ENCODE measurements at places on chromosomes 5 and 9.

- DNase-seq, result no peak
Measured at GRCh38 chr5:41275813-41276512, 62.6 kb upstream of the C6 start.

GRCh38 chr5:125026867-125027731 lies 280.7 kb upstream of the ZNF608 start:
- no peak for DNase-seq

- no peak for DNase-seq
Measured at GRCh38 chr5:147417135-147417813, 92.6 kb downstream of the DPYSL3 start.

GRCh38 chr5:8333977-8334376 lies 465.0 kb downstream of the MTRR start:
- DNase-seq, result no peak

DNA sequence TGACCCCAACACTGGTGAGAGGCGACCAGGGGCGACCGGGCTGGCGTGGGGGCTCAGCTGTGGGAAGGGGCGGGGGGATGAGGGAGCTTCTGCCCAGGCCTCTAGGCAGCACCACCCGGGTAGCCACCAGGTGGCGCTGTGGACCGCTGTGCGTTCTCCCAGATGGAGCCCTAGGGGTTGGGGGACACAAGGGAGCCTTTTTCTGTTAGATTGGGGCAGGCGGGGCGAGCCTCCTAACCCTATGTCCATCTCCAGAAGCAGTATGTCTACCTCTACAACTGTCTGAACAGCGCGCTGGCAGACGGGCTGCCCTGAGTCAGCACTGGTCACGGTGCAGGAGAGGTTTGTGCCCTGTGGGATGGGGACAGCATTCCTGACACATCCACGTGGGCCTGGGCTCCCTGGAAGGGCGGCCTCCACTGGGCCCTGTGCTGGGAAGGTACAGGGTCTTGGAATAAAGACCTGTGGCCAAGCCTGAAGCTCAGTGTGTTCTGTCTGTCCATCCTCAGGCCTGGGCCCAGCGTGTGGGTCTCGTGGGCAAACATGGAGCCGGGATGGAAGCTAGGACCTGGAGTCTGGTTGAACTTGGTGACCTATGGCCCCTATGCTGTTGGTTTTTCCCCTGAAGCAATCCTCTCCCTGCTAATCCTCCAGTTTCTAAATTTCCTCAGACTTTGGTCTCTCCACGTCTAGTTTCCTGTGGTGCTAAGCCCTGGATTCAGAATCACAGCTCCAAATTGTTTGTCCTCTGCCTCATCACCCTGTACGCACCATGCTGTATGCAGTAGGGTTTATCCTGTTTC lies 23.1 kb upstream of the SPTLC1 start:
- DNase-seq, result no peak
